ENCODE measurements at places on chromosomes 1 and 21.

GRCh38 chr1:201565771-201566528 is 27.0 kb downstream of the NAV1 start:
- no peak for DNase-seq

GRCh38 chr21:33121715-33122475 is 52.0 kb downstream of the OLIG1 start:
- no peak for DNase-seq

DNA sequence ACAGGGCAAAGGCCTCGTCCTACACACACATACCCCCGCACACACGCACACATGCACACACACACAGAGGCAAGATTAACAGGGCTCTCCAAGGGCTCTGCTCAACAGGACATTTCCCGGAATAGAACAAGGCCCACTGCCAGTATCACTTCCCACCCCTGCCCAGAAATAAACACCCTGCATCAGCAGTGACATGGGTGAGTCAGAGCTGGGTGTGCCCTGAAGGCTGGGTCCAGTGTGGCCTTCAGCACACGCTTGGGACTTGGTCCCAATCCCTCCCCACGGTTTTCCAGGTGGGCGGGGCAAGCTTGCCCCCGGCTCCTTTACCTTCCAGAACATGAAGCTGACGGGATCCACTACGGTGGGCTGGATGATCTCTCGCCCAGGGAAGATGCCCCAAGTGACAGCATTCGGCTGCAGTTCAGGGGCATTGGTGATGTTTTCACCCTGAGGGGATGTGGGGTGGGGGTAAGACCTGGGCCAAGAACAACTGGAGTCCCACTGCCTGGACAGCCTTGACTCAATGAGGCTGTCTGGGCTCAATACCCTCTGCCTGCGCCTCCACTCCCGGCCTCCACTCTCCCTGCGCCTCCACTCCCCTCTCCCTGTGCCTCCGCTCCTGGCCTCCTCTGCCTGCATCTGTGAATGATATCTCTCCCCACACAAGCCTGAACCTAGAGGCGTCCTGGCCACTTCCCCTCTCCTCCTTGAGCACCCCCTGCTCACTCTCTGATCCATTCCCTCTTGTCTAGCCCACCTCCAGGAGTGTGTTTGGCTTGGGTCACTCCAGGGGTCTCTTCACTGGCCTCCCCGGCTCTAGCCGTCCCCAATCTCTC is 14.7 kb downstream of the MTHFR start:
- DNase-seq = peak; percentile 98

DNA sequence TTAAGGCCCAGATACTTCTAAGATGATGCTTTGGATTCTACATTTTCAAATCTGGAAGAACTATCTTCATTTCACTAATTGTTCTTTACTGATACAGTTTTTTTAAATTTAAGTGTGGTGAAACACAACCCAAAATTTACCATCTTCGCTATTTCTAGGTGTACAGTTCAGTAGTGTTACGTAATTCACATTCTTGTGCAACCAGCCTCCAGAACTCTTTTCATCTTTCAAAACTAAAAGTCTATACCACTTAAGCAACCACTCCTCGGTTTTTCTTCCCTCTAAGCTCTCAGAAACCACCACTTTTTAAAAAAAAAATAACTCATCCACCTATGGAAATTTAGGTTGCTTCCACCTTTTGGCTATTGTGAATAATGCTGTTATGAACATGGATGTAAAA is 220.7 kb downstream of the PDE4B start:
- DNase-seq = no peak

DNA sequence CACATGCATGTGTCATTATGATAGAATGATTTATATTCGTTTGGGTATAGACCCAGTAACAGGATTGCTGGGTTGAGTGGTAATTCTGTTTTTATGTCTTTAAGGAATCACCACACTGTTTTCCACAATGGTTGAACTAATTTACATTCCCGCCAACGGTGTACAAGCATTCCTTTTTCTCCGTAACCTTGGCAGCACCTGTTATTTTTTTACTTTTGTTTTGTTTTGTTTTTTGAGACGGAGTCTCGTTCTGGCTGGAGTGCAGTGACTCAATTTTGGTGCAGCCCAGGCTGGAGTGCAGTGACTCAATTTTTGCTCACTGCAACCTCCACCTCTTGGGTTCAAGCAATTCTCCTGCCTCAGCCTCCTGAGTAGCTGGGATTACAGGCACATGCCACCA is 8.5 kb upstream of the S100B start:
- DNase-seq = no peak

- DNase-seq = peak; percentile 26
These were observed 345 bp downstream of the SLX9 start for GRCh38 chr21:44940116-44940631.

DNA sequence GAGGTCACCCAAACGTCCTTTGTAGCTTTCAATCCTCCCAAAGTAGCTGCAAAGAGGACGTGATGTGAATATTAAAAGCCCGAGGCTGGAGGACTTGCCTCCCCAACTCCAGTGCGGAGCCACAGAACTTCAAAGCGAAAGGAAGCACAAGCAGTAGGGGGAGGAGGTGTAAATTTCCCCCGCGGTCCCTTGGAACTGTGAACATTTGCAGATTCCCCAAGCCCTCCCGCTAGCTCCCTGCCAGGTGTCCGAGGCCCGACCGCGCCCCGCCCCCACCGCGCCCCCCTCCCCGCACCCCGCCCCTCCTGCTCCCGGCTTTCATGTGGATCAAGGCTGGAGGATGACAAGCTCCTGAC is 41.5 kb upstream of the HAO2 start:
- no peak for DNase-seq

DNA sequence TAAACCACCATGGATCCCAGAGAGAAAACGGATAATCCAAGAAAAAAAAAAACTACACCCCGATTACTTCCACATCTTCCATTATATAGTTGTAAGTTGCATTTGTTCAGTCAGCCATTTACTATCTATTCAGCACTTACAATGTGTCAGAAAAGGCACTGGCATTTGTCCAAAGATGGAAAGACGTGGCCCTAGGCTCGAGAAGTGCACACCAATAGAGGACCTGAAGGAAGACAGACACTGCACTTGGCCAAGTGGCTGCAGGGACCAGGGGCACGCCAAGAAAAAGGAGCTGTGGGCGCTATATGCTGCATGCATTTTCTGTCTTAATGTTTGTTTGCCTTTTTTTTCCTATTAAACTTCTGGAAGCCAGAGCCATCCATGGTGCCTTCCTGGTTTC is 45.2 kb upstream of the LYST start:
- DNase-seq = no peak

DNA sequence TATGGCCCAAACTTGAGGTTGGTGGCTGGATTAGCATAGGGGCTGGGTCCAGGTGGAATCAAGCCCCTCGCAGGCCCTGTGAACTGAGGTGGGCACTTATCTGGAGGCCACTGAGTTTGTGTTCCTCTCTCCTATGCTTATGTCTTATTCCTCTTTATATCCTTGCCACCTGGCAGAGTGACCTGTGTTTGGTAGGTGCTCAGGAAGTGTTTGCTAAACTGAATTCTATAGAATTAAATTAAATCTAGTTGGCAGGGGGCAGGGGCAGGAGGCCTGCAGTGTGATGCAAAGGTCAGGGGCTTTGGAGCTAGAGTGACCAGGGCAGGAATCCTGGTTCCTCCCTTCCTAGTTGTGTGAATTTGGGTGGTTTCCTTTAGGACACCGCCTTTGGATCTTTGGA is 1.1 kb upstream of the TMEM9 start:
- DNase-seq = no peak

GRCh38 chr1:247324923-247325322 is 6.7 kb downstream of the ZNF496 start:
- DNase-seq = no peak

DNA sequence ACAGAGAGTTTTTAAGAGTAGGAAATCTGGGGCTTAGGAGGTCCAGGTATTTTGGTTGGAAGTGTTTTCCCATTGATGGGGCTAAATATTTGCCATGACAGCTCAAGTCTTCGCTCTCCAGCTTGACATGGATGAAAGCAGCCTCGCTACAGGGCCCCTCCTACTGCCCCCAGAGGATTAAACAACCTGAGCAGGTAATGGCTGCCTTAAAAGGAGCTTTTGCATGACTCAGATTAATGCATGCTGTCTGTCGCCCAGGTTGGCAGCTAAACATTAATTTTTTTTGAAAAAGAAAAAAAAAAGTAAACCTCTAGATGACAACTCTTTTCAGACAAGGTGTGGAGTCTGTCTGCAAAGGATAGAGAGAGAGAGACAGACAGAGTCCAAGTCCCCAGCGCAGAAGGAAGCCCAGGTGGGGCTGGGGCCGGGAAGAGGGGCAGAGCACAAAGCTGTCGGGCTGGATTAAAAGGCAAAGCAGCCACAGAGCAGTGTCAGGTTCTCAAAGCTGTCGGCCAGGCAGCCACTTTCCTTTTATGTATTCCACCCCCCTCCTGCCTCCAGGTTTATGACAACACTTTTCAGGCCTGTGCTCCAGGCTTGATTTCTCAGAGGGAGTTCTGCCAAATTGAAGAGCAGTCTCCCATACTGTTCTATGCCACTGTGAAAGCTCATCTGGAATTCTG is 127.9 kb downstream of the CLIC6 start:
- DNase-seq = no peak

DNA sequence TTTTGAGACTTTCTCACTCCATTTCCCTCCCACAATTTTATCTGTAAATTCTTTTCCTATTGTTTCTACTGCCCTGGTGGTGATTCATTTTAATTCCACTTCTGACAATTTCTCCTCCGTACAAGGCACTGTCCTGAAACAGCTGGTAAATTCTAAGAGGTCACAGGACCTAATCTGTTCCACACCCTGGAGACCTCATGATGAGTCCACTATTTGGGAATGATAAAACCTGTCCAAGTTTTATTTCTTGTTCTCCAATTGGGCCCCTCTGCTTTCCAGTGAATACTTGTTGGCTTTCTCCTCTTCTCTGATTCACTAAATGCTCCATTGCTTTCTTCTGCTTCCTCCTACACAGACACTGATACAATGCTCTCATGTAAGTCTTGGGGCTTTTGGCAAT is 343.1 kb upstream of the DUSP10 start:
- DNase-seq = no peak

DNA sequence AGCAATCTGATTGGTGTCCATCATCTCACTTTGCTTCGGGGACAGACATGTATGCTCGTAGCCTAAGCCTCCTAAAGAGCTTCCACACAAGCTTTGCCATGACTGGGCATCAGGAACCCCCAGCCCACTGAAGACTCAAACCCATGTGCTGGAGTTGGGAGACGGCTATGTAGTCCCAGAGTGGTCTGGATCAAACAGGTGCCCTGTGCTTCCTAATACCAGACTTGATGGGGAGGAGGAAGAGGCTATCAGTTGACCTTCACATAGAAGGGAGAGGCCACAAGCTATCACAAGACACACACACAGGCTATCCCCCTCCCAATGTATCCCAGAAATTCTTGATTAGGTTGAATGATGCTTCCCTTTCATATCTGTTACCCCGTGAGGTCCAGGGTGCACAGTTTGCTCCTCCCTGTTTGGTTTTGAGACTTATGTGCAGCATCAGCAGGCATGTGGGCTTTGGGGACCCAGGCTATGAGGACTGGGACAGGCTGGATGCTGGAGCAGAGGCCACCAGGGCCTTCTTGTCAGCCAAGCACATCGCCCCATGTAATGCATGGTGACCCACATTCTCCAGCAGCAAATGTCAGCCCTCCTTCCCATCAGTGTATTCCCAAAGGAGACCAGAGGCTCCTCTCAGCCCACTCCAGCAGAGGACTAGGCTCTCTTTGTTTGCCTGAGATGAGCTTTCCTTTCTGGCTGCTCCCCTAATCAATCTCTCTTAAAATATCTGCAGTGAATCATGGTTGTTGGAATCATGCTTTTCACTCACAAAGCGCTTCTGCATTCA is 159.8 kb downstream of the GRIK3 start:
- DNase-seq = no peak

DNA sequence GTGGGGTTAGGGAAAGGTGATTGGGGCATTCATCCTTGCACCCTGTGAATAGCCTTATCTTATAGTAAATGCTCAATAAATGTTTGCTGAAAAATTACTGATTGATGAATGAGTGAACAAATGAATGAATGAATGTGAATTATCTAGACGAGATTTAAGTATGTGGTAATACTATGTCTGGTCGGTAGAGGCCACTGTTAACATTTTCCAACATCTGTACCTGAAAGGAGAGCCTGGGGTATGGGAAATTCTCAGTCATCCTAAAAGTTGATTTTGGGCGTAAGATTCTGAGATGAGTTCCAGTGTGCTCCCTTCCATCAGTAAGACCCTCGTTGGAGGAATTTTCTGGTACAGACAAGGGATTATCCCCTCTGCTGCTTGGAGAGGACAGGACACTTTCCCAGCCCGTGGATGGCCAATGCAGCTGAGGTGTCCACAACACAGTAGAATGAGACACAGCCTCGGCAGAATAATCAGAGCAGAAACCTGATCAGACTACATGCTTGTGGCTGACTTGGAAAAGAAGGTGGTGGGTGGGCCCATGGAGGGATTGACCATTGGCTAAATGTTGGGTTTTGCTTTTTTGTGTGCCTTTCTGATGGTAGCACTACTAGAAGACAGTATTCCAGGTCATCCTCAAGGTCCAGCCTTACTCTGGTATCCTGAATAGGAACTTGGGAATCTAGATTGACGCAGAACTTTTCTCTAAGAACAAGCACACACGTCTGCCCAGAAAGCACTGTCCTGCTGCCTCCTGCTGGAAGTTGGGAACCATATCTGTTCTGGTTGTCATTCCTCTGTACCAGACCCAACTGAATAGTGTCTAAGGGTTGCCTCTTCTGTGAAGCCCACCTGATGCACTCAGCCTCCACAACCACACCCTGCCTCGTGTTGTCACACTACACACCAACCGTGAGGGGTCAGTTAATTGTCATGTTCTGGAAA is 262.0 kb downstream of the TNR start:
- no peak for DNase-seq

GRCh38 chr1:90943966-90944365 is 77.9 kb downstream of the ZNF644 start:
- DNase-seq = no peak

DNA sequence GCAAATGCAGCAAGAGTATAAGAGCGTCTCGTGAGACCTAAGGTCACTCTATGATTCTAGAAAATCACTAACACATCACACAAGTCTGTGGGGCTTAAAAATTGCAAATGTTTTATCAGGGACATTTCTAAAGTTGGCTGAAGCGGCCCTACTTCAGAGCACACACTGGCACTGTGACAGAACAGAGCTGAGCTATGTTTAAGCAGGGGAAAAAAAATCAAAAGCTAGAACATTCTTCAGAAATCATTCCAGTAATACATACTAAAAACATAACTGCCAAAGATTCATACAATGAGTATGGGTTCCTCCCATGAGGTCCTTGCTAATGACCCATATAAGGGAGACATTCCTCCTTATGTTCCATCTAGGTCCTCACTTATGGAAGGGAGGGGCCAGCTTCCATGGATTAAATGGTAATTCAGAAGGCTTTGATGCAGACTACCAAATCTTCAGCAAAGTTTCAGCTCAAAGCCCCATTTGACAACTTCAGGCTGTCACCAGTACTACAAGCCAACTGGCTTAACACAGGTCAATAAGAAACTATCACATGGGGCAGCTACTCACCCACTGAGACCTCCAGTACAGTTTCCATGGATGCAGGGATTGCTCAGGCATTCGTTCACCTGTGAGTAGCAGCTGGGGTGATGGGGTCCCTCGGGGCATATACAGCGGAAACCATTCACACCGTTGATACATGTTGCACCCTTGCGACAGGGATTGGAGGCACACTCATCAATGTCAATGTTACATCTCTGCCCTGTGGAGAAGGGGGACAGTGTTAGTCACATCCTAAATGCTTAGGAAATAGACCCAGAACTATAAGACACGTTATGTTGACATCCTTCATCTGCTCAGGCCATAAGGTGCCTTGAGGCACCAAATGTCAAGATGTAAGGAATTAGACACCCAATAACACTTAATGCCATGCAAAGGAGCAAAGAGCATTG is 58.4 kb upstream of the ADAM30 start:
- DNase-seq = no peak

GRCh38 chr1:2445823-2446215 is 30.3 kb upstream of the PLCH2 start:
- DNase-seq = no peak
